ENCODE measurements at places on chromosomes 1 and 21.

- DNase-seq: peak; percentile 17
Observed at GRCh38 chr1:154813300-154813816, 56.7 kb downstream of the KCNN3 start.

- DNase-seq: no peak
Observed at GRCh38 chr1:24343412-24344089, 24.4 kb downstream of the GRHL3 start.

GRCh38 chr1:172141341-172141881 lies 279.1 kb upstream of the C1orf105 start:
- no peak for DNase-seq

DNA sequence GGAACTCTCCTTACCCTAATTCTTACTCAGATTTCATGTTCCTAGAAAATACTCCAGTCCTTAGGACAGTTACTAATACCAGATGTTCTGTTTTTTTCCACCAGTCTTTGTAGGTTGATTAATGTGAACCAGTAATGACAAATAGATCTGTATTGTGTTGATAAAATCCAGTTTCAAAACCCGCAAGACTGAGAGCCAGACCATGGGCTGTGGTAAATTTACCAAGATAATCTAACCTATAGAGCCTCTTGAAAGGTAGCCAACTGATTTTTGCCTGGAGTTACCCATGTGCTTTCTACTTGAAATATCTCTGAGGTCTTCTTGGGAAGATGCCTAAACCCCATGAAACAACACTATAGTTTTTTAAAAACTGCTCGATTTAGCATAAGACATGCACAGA lies 46.5 kb upstream of the CDC7 start:
- DNase-seq: no peak

DNA sequence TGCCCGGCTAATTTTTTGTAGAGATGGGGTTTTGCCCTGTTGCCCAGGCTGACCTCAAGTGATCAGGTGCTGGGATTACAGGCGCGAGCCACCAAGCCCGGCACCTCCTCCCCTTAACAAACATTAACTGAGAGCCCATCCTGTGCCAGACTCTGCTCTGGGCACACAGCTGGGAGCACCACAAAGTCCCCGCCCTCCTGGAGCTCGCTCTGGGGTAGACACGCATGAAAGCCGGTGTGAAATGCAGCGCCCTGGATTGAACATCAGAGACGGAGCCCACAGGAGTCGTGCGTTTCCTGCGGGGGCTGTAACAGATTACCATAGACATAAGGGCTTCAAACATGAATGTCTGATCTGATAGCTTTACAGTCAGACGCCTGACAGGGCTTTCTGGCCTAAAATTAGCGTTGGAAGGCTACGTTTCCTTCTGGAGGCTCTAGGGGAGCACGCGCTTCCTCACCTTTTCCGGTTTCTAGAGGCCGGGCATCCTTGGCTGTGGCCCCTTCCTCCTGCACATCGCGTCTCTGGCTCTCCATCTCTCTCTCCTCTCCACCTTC lies 14.3 kb downstream of the SLC27A3 start:
- no peak for DNase-seq

DNA sequence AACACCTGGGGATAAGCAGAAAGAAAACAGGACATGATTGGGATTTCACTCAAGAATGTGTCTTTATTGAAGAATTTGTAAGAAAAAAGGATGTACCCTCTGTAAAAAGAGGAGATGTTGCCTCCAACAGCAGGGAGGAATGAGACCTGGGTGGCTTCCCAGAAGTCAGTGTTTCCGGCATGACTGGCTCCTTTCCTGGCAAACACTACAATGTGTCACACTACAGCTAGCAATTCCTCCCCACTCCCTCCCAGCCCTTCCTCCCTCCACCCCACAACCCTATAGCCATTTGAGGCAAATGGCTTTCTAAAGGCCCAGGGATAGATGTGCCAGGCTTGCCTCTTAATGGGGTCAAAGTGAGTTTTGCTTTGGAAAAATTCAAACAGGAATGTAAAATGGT lies 11.5 kb upstream of the COL8A2 start:
- DNase-seq: peak; percentile 90

DNA sequence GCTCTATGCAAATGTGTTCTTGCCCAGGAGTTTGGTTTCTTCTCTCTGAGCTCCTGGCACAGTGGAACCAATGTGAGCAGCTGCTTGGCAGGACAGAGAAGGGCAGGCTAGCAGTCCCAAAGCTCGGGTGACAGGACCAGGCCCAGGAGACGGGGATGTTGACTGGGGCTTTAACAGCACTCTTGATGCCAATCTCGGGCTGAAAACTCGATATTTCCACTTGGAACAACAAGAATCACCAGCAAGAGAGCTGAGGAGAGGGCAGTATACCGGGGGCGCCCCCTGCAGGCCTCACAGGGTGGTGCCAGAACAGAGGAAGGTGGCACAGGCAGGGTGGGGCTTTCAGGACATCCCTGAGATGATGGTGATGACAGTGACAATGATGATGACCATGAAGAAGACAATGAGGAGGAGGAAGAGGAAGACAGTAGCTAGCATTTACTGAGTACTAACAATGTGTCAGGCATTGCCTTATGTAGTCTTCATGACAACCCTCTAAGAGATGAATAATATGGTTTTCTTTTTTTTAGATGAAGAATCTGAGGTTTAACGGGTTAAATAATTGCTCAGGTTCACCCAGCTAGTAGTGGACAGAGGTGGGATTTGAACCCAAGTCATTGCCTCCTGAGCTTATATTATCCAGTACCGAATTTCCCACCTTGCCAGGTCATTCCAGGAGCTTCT lies 2.7 kb upstream of the KCNJ9 start:
- DNase-seq: peak; percentile 23
